ENCODE measurements at places on chromosomes 16 and 17.
A peak's percentile ranks its signal among the peaks of the same experiment; 100 is the strongest.

GRCh38 chr17:14471052-14471451, 170.2 kb downstream of the HS3ST3B1 start:
- no peak overlapping the region for H3K27ac ChIP-seq
- no peak overlapping the region for H3K4me3 ChIP-seq
- H3K4me1 ChIP-seq: no peaks in the 10 kb centered on the region
- H3K36me3 ChIP-seq: no peaks in the 10 kb centered on the region

GRCh38 chr16:21646091-21646490, 6.3 kb downstream of the IGSF6 start:
- no peak overlapping the region for H3K4me3 ChIP-seq
- no peak for DNase-seq
- H3K4me1 ChIP-seq: peaks cover 5% of the 10 kb centered on the region
- peak overlapping the region; percentile 56 for H3K27ac ChIP-seq
- H3K36me3 ChIP-seq: no peaks in the 10 kb centered on the region
- no peaks in the 10 kb centered on the region for H3K27me3 ChIP-seq

DNA sequence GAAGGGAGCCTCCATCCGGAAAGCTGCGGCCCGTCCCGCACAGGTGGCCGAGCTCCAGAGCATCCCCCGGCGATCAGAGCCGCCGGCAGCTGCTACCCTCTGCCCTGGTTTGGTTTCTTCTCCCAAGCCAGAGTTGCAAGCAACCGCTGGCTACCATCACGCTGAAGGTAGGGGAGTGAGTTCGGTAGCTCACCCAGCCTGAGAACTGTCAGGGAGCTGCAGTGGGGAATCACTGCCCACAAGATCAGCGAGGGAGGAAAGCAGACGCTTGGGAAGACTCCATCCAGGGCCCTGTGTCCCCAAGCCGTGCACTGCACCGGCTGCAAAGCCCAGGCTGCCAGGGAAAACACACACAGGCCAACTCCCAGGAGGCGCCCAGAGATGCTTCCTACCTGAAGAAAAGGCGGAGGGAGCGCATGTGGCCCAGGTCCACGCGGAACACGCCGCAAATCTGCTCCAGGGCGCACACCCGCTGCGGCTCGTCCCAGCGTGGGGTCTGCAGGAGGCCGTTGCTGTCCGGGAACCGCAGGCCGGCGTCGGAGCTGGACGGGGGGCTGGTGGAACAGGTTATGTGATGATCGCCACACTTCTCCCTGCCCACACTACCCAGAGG, 83.3 kb downstream of the TBC1D16 start:
- H3K27me3 ChIP-seq: no peaks in the 10 kb centered on the region
- H3K4me3 ChIP-seq: no peak overlapping the region
- no peak overlapping the region for H3K27ac ChIP-seq
- H3K4me1 ChIP-seq: no peaks in the 10 kb centered on the region
- DNase-seq: no peak

DNA sequence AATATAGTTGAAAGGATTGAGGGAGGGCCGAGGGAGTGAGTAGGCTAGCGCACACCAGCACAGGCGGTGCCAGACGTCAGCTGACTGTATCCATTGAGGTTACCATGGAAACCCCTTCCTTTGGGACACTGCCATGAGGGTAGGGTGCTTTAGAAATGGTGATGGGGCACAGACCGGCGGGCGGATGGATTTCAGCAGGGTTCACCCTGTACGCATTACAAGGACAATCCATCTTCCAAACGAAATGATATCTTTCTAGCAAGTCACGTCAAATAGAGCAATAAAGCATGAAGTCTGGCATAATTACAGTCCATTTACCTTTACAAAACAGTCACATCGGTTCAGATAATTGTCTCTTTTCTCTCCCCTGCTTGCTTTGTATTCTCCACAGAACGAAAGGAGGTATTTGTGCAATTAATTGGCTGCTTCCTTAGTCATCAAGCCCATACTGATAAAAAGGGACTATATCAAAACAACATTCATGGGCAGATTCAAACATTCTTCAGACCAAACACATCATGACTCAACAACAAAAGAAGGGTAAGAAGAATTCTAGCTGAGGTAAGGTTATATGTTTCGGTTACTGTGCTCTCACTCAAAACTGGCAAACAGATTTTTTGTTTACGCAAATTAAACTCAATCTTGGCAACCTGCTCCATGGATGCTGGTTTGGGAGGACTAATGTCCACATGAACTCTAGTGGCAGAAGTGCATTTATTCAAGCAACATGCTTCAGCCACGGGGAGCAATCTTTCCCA, 140.6 kb downstream of the CDK5R1 start:
- no peak overlapping the region for H3K27ac ChIP-seq
- H3K4me1 ChIP-seq: no peaks in the 10 kb centered on the region
- no peaks in the 10 kb centered on the region for H3K27me3 ChIP-seq
- DNase-seq: no peak
- no peaks in the 10 kb centered on the region for H3K36me3 ChIP-seq

DNA sequence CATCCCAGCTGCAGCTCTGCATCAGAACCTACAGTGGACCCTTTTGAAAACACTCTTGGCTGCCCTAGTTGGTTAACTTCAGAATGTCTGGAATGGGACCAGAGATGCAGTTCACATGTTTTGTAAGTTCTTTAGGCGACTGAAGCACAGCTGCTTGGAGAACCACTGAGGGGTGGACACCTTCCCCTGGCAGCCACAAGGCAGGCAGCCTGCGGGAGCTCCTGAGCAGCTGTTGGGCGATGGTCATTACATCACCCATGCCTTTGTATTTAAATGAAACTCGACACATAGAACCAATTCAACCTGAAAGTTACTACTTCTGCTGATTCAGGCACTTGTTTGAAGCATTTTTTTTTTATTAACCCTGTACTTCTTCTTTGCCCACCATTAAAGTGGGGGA, 151.5 kb downstream of the LGALS9B start:
- H3K27me3 ChIP-seq: no peaks in the 10 kb centered on the region
- H3K36me3 ChIP-seq: peaks cover 3% of the 10 kb centered on the region
- no peaks in the 10 kb centered on the region for H3K4me1 ChIP-seq
- no peak overlapping the region for H3K4me3 ChIP-seq
- DNase-seq: no peak

GRCh38 chr17:50292465-50292864, 18.2 kb downstream of the TMEM92 start:
- H3K36me3 ChIP-seq: no peaks in the 10 kb centered on the region
- no peak overlapping the region for H3K27ac ChIP-seq
- no peaks in the 10 kb centered on the region for H3K27me3 ChIP-seq
